ENCODE measurements at places on chromosomes 2 and 18.

GRCh38 chr2:215598376-215598975 is 162.6 kb upstream of the FN1 start:
- DNase-seq: no peak

- no peak for DNase-seq
Observed at GRCh38 chr2:219714681-219715400, 87.4 kb downstream of the SLC4A3 start.

DNA sequence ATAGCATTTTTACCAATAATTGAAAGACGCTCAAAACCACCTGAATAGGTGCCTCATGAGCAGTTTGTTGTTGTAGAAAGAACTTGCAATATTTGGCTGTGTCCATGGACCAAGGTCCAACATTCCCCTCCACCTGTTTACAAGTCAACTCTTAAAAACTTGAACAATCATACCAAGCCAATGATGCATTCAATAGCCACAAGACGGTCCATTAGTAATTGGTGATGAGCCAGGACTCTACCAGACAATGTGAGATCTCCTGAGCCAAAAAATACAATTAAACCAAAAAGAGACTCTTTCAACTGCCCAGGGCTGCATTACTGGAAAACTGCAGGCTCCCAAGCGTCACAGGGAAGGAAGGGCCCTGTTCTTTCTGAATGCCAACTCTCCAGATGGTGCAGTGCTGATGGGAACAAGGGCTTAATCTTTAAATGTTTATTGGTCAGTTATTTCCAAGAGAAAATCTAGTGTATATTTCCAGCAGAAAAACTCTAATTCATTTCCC is 118.8 kb upstream of the EPB41L3 start:
- DNase-seq: no peak

DNA sequence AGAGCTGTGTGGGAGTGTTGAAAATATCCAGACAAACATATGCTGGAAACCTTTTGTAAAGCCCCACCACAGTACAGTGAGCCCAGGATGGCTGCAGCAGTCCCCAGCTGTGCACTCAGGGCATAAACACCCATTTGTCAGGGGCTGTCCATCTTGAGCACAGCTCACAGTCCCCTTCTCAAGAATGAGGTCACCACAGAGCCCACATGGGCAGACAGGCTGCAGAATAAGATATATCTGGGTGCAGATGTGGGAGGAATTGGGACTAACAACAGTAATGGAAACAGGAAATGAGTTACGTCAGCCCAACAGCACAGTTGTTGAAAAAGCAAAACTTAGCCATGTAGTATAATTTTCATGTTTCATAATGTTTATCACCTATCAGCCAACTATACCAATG is 219.6 kb downstream of the ETAA1 start:
- DNase-seq: no peak

- no peak for DNase-seq
Observed at GRCh38 chr2:31660165-31660564, 79.4 kb upstream of the SRD5A2 start.

DNA sequence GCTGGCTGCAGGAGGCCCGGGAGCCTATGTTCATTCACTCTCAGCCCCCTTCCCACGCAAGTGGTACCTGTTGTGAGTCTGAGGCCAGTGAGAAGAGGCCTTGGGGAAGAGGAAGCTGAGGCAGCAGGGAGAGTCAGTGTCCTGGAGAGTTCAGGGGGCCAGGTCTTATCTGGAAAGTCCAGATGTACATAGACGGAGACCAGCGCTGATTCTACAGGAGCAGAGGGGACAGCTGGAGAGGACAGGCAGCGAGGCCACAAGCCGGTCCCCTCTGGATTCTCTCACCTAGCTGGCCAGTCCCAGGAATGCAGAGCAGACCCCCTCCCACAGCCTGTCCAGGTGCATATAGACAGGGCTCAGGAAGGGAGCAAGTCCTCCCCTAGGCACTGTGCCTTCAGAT is 29.1 kb upstream of the SELENOI start:
- no peak for DNase-seq

GRCh38 chr2:652881-653480 is 24.2 kb downstream of the TMEM18 start:
- no peak for DNase-seq
